ENCODE measurements at places on chromosomes 12 and 14.

DNA sequence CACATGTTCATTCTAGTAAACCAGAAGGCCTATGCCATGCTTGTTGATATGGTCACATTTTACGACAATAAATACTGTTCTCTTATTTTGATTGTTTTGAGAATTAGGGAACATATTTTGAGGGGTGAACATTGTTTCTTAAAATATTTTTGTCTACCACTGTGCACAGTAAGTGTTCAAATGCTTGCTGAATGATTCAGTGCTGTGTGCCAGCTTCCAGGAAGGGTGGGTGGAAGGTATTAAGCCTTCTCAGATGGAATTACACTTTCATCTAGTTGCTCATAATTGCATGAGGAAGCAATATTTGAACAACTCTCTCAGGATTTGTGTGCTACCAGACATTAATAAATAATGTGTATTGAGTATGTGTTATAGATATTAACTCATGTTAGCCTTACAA is 15.5 kb upstream of the TMX1 start:
- no peak for DNase-seq

DNA sequence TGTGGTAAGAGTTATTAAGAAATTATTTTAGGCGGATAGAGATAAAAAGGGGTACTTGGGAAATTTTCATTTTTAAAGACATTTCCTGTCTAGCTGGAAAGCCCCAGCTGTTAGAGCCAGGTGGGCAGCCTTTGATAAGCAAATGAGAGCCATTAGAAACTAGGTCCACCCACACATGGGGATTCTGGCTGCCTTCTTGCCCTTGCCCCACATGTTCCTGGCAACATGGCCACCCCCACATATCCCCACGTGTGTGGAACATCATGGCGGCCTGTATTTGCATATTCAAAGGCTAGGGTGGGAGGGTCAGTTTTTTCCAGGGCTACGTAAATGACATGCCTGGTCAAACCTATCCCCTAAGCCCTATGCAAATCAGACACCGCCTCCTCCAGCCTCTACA is 1382.1 kb downstream of the AACS start:
- no peak for DNase-seq

- DNase-seq: no peak
Measured at GRCh38 chr14:95460647-95461478, 55.6 kb downstream of the SYNE3 start.

DNA sequence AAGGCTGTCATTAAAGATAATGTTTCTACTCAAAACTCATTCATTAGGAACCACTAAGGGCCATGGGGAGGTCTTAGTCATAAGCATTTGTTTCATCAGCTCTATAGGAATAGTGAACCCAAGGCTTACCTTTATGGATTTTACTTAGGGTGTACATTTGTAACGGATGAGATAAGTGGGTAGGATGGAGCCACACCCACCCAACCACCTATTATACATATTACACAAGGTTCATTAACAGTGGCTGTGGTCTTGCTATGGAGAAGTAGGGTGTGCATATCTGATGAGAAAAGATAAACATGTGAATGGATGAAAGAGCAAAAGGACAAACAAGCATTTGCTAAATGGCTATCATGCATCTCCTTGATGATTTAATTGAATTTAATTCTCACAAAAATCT is 39.6 kb upstream of the ITPR2 start:
- DNase-seq: no peak

GRCh38 chr14:65462411-65462810 is 49.9 kb downstream of the FUT8 start:
- DNase-seq: no peak

Measured in stimulated activated CD8-positive, alpha-beta memory T cell treated with anti-CD3 and anti-CD28 coated beads, Interleukin-2, amount 100 ng/mL, for 1 hour (primary cell).